Colonic mucosa (tissue), 4 donors: ENCODE measurements at places on chromosomes 4 and X.

DNA sequence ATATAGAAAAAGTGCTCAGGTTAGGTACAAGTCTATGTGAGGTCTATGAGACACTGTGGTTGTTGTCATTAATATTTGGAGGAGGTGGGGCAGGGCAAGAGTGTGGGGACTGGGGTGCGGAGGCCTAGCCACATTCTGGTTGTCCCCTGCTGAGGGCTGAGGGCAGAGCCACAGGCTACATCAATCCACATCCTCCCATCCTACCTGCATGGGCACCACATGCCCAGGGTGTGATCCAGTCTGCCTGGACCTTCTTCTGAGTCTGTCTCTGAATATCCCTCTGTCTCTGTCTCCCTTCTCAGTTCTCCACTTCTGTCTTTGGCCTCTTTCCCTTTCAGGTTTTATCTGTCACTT lies 1.2 kb upstream of the GATA1 start:
- no peaks in the 10 kb centered on the region for H3K4me1 ChIP-seq
- H3K27ac ChIP-seq, result no peak overlapping the region
- no peaks in the 10 kb centered on the region for H3K36me3 ChIP-seq
- H3K4me3 ChIP-seq, result no peak overlapping the region
- DNase-seq, result no peak

DNA sequence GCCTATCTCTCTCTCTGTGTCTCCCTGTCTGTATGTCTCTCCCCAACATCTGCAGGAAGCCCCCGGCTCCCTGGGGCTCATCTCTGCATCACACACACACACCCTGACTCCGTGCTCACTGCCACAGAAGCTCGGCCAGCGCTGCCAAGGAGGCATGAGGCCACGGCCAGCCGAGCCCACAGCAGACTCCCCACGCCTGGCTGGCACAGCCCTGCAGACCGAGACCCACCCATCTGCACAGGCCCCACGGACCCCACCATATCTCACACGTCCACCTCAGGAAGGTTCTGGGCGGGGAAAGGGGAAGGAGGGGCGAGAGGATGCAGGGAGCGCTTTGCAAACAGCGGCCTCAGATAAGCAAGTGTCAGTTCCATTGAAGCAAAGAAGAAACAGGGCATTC lies 28.5 kb upstream of the SLC25A6 start:
- no peaks in the 10 kb centered on the region for H3K27me3 ChIP-seq
- no peak for DNase-seq
- no peaks in the 10 kb centered on the region for H3K4me1 ChIP-seq
- no peak overlapping the region for H3K27ac ChIP-seq

- DNase-seq, result no peak
- H3K27me3 ChIP-seq, result no peaks in the 10 kb centered on the region
- H3K4me1 ChIP-seq, result no peaks in the 10 kb centered on the region
- H3K27ac ChIP-seq, result no peak overlapping the region
These were observed 485.7 kb upstream of the HS3ST1 start for GRCh38 chr4:11914406-11914805.

DNA sequence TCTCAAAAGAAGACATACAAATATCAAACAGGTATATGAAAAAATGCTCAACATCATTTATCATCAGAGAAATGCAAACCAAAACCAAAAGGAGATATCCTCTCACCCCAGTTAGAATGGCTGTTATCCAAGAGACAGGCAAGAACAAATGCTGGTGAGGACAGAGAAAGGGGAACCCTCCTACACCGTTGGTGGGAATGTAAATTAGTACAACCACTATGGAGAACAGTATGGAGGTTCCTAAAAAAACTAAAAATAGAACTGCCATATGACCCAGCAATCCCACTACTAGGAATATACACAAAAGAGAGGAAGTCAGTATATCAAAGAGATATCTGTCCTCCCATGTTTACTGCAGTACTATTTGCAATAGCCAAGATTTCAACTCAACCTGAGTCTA lies 83.5 kb downstream of the CDS1 start:
- H3K36me3 ChIP-seq, result no peaks in the 10 kb centered on the region
- no peaks in the 10 kb centered on the region for H3K27me3 ChIP-seq
- H3K4me1 ChIP-seq, result no peaks in the 10 kb centered on the region
- H3K27ac ChIP-seq, result no peak overlapping the region
- DNase-seq, result no peak
- H3K4me3 ChIP-seq, result no peak overlapping the region

- H3K4me1 ChIP-seq, result no peaks in the 10 kb centered on the region
- H3K27me3 ChIP-seq, result no peaks in the 10 kb centered on the region
- H3K27ac ChIP-seq, result no peak overlapping the region
- no peak for DNase-seq
These were observed 695.0 kb upstream of the HS3ST1 start for GRCh38 chr4:12123707-12124106.
